ENCODE measurements at places on chromosomes 5 and 9. TPM values are rescaled to one million over a fixed set of nuclear protein-coding genes. Genes with fewer than 3 reads are reported as not detected.

- no peak for DNase-seq
- H3K27me3 ChIP-seq, result no peaks in the 10 kb centered on the region
- H3K4me1 ChIP-seq, result no peaks in the 10 kb centered on the region
- no peak overlapping the region for H3K27ac ChIP-seq
- no peak overlapping the region for H3K4me3 ChIP-seq
Observed at GRCh38 chr9:97459326-97459725, 42.1 kb upstream of the TMOD1 start.

GRCh38 chr5:170510559-170510958 is 6.7 kb downstream of the KCNIP1 start:
- peaks cover 8% of the 10 kb centered on the region for H3K27me3 ChIP-seq
- DNase-seq, result no peak
- no peaks in the 10 kb centered on the region for H3K4me1 ChIP-seq
- no peak overlapping the region for H3K4me3 ChIP-seq
- H3K27ac ChIP-seq, result no peak overlapping the region

Gene HSD17B3
- total RNA-seq, result not detected

- H3K4me1 ChIP-seq, result no peaks in the 10 kb centered on the region
- H3K27me3 ChIP-seq, result peaks cover 3% of the 10 kb centered on the region
- no peak for DNase-seq
Observed at GRCh38 chr5:90894866-90895420, 336.3 kb downstream of the ADGRV1 start.

DNA sequence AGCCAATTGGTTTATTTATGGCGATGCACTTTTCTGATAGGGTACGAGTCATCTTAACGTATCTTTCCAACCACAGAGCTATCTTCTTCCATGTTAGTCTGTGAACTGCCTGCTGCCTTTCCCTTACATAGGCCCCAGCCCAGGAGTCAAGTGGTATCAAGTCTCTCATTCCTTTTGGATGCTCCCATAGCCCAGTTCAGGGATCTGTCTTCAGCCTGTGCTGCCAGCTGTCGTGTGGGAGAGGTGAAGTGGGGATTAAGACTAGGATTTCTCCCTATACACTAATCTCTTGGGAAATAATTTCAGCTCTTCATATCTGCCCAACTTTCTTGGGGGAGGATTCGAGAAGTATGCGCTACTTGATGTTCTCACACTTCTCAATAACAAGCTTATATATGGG is 475.7 kb downstream of the EBF1 start:
- no peaks in the 10 kb centered on the region for H3K36me3 ChIP-seq
- no peak overlapping the region for H3K27ac ChIP-seq
- H3K4me3 ChIP-seq, result no peak overlapping the region
- no peaks in the 10 kb centered on the region for H3K27me3 ChIP-seq

Gene SPINK7
- not detected for total RNA-seq

Gene FBXO4
- total RNA-seq, result 16.8 TPM

- H3K27ac ChIP-seq, result no peak overlapping the region
- H3K27me3 ChIP-seq, result no peaks in the 10 kb centered on the region
- H3K4me1 ChIP-seq, result no peaks in the 10 kb centered on the region
- no peaks in the 10 kb centered on the region for H3K36me3 ChIP-seq
- DNase-seq, result no peak
Observed at GRCh38 chr9:14245901-14246525, 67.9 kb downstream of the NFIB start.

Gene RANBP3L
- total RNA-seq, result not detected

Gene UBE2QL1
- total RNA-seq, result 0.77 TPM

- H3K36me3 ChIP-seq, result no peaks in the 10 kb centered on the region
- peaks cover 32% of the 10 kb centered on the region for H3K27me3 ChIP-seq
- no peak for DNase-seq
- peaks cover 5% of the 10 kb centered on the region for H3K4me1 ChIP-seq
Observed at GRCh38 chr5:56232538-56232937, 592 bp downstream of the ANKRD55 start.

All from activated CD4-positive, alpha-beta T cell treated with anti-CD3 and anti-CD28 coated beads, Interleukin-2, amount 10 ng/mL, durations not matched to agents 24 days and 14 days (primary cell).